CD4-positive, alpha-beta memory T cell (primary cell): ENCODE measurements at places on chromosomes 2 and 18.

GRCh38 chr2:43292851-43293743 is 66.7 kb upstream of the ZFP36L2 start:
- no peak for DNase-seq

DNA sequence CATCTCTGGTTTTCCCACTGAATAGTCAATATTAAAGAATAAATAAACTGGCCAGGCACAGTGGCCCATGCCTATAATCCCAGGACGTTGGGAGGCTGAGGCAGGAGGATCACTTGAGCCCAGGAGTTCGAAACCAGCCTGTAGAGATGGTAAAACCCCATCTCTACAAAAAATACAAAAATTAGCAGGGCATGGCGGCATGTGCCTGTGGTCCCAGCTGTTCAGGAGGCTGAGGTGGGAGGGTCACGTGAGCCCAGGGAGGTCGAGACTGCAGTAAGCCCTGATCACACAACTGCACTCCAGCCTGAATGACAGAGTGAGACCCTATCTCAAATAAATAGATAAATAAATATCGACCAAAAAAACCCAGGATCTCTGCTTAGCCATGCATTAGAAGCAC is 50.2 kb upstream of the BIN1 start:
- no peak for DNase-seq

- peak; percentile 11 for DNase-seq
These were observed 173.0 kb downstream of the CTIF start for GRCh38 chr18:48711651-48712486.

DNA sequence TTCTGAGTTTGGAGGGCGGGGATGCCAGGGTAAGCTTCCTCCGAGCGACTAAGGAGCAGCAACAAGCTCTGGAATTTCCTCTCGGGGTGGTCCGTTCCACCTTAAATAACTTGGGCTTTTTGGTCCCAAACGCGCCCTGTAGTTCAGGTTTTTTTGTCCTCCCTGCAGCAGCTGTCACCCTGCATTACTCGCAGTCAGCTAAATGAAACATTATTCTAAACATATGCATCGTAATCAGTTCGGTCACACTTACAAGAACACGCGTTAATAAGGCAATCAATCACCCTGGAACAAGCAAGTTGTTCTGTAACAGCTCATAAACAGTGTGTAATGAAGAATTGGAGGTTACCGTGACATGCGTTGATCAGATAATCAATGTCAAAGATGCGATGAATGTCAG is 8.3 kb downstream of the EVX2 start:
- DNase-seq: no peak

GRCh38 chr2:83016343-83017110 is 1442.6 kb downstream of the SUCLG1 start:
- DNase-seq: no peak

- no peak for DNase-seq
These were observed 71.5 kb downstream of the SLC4A3 start for GRCh38 chr2:219698748-219699439.

GRCh38 chr18:47587587-47587986 is 336.1 kb upstream of the SKOR2 start:
- no peak for DNase-seq

DNA sequence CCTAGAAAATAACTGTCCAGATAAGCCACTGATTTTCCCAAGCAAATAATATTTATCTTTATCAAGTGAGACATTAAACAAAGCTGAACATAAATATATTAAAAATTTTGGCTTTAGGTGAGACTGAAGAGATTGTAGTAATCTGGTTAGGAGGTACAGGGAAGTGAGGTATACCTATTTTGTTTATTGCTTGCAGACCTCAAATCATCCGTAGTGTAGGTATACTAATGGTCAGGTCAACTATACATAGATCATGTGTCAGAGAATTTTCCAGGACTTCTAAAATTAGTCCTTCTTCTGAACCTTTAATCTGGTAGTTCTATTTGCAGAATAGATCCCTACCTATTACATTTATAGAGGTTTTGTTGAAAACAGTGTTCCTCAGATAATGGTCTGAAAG is 41.5 kb downstream of the SP140 start:
- no peak for DNase-seq

GRCh38 chr2:202632682-202633290 is 2.0 kb upstream of the FAM117B start:
- no peak for DNase-seq

- no peak for DNase-seq
These were observed 116.0 kb upstream of the AQP4 start for GRCh38 chr18:26981360-26982082.

GRCh38 chr2:122218596-122218995 is 463.1 kb downstream of the TSN start:
- DNase-seq: no peak
